Chondrocyte (in vitro differentiated cells): ENCODE measurements at places on chromosomes 1 and 21.

DNA sequence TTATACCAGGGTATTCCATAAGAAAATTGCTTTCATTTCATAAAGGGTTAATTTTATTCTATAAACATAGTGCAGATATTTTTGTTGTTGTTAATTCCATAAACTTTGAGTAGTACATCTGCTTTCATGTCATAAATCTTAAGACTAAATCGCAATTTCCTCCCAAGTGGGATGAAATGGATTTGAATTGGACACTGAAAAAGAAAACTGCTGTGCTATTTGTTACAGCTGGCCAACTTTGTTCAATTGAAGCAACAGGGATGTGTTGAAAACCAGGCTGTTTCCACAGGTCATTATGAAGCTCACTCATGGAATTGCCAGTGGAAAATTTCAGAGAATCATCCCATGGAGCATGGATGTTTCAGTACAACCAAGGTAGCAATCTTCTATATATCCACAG, 252.5 kb upstream of the RGS18 start:
- no peak for DNase-seq

- no peak for DNase-seq
Measured at GRCh38 chr1:34167389-34167788, 2.4 kb upstream of the CSMD2 start.

DNA sequence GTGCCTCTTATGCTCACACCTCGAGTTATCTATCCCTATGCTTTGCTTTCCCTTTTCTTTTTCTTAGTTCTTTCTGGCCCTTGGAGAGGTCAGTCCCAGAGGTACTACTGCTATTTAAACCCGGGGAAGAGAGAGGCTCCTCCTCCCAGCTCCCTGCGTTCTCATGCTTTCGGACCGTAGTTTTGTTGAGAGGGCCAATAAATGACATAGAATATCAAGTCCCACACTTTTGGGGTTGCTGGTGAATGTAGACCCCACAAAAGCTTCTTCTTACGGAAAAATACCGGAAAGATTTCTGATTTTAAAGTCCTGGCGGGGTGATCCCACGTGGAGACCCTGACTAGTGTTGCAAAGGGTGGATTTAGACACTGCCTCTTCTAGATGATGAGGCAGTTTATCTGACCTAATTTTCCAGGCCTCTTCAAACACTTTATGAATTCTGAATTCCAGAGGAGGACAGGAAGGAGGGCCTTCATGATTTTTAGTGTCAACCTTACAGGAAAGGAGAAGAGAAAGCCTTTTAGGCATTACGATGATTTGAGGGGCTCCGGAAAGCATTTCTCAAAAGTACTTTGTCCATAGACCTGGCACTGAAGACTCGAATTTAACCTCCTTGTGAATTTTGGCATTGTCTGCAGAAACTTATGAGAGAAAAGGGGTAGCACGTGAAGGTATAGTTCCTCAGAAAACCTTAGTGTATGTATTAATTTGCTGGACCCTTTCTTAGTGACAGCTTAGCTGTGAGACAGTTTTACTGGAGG, 694 bp downstream of the TMEM167B start:
- DNase-seq = no peak

- no peak for DNase-seq
Measured at GRCh38 chr1:50424045-50424883, 1.0 kb upstream of the DMRTA2 start.

- DNase-seq = no peak
Measured at GRCh38 chr1:11373895-11374747, 101.1 kb downstream of the UBIAD1 start.

DNA sequence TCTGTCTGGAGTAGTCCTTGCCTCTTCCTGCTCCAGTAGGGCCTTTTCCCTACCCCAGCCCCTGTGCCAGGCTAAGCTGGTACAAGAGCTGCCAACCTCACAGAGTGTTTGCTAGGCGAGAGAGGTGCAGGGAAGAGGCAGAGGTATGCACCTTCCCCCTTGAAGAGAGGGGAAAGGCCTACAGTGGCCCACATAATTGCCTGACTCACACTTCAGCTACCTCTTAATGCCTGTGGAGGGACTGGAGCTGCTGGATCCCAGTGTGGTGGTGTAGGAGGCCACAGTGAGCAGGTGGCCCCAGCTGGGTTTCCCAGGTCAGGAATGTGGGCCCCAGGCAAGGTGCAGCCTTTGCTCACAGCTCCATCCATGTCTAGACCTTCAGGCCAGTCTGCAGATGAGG, 3.3 kb upstream of the CCDC28B start:
- DNase-seq = no peak

- no peak for DNase-seq
Measured at GRCh38 chr1:54965624-54966340, 14.6 kb upstream of the TMEM61 start.

DNA sequence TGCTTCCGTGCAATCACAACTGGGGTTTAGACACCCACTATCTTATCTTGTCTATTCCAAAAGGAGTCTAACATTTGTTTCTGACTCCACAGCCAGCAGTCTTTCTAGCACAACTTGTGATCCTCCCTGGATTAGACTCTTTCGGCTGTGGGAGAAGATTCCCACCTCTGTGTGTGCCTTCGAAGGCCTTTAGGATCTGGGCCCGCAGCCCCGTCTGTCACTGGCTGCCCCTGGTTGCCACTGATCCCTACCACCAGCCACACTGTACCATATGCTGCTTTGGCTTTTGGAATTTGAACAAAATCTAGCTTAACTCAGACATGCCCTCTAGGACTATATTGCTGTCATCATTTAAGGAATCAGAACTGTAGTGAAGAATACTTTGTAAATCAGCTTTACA, 18.0 kb downstream of the NTPCR start:
- DNase-seq = no peak

DNA sequence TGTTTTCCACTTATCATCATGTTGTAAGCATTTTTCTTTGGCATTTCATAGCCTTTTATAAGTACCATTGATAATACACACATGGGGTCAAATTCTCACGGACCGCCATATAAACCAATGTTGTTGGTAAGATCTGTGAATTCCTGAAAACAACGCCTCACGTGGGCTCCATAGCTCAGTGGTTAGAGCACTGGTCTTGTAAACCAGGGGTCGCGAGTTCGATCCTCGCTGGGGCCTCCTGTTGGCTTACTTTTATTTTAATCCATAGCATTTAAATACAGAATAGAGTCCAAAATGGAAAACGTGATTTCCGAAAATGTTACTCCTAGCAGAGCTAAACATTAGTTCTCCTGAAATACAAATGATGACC, 83.1 kb downstream of the HHIPL2 start:
- DNase-seq = no peak

DNA sequence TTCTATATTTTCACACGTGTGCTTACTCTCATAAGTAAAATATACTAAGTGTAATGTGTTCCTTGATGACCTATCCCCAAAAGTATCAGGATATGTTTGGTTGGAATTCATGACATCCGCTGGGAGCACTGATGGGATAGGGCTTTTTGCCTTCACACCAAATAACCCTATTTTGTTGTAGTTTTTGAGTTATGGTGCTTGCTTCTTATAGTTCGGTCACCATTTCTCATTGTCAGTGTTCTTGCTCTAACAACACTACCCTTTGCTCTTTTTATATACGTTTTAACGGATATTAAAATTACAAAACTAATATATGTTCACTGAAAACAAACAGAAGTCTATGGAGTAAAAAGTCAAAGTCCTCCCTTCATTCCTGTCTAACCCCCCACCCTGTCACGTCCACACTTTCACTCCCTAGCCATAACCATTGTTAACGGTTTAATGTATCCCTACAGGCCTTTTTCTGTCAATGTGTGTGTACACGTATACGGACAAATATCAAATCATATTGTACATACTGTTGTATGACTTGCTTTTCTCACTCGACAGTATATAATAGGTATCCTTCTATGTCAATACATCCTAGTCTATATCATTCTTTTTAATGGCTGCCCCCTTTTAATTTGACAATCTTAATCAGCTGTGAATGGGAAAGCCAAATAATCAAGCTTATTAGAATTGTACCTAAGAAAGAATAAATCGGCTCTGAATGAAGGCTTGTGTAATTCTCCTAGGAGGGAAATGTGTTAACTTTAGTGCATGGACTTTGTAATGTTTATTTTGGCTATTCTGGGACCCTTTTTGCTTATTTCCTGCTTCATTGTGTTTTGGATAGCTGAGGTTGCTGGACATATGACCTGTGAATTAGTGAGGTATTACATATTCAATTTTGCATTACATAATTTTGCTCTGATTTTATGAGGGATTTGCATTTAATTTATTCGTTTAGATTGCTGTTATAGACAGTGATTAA, 3.5 kb upstream of the RNF220 start:
- DNase-seq = no peak

GRCh38 chr21:25974964-25975363, 195.6 kb downstream of the APP start:
- DNase-seq = no peak

- DNase-seq = no peak
Measured at GRCh38 chr1:164562061-164562460, 3.1 kb downstream of the PBX1 start.

GRCh38 chr1:29148656-29149491, 25.2 kb upstream of the TMEM200B start:
- peak; percentile 74 for DNase-seq

- no peak for DNase-seq
Measured at GRCh38 chr1:111267801-111268508, 22.7 kb upstream of the CHIA start.

- no peak for DNase-seq
Measured at GRCh38 chr21:41477641-41478318, 30.2 kb downstream of the TMPRSS2 start.

DNA sequence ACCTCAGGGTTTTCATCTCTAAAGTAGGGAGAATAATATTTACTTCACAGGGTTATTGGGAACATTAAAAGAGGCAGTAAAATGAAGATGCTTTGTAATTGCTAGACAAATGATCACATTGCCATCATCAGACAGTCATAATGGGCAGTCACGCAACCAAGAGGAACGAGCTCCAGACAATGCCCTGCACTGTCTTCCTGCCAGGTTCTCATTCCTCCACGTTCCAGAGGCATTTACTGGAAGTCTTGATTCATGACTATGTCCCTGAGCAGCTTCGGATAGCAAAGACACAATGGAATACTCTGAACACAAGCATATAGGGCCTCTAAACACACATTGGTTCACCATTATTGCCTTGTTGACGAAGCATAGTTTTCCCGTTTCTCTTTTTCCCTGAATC, 389.7 kb downstream of the NTNG1 start:
- no peak for DNase-seq

DNA sequence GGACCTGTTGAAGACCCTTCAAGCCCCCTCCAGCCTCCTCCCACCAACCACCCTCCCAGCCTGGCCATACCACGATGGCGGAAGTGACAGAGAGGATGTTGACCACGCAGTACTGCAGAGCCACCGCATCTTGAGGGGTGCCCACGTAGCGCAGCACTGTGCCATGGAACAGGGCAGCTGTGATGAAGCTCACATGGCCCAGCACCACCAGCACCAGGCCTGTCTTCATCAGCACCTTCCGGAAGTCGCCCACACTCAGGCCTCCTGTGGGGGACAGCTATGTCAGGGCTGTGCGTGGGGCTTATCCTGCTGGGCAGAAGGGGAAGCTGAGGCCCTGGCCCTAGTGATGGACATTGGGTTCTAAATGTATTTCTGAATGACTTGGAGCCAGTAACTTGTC, 3.1 kb downstream of the TMEM54 start:
- peak; percentile 65 for DNase-seq

DNA sequence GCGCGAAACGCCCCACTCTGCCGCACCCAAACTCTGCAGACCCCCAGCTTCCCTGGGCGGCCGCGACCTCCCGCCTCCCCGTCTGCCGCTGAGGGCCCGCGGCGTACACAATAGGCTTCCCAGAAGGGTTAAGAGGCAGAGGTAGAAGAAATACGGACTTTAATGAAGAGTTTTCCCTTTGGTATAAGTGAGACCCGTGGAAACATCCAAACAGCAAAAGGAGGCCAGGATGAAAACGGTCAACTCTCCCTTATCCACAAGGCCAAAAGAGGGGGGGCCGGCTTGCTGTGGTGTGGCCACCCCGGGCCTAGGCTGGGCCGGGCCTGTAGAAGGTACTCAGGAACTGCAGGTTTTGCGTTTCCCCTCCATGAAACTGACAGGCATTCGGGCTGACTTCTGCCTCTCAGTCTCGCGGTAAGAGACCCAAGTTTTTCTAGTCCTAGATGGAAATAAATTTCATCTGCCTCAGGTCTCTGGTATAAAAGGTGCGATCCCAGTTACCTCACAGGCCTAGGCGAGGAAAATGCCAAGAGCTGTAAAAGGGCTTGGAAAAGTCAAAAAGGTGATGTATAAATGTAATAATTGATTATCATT, 671 bp upstream of the PYGO2 start:
- peak; percentile 28 for DNase-seq

GRCh38 chr1:21546122-21546825, 37.1 kb downstream of the ALPL start:
- DNase-seq = no peak

GRCh38 chr1:184035719-184036516, 1.6 kb downstream of the COLGALT2 start:
- DNase-seq = no peak

DNA sequence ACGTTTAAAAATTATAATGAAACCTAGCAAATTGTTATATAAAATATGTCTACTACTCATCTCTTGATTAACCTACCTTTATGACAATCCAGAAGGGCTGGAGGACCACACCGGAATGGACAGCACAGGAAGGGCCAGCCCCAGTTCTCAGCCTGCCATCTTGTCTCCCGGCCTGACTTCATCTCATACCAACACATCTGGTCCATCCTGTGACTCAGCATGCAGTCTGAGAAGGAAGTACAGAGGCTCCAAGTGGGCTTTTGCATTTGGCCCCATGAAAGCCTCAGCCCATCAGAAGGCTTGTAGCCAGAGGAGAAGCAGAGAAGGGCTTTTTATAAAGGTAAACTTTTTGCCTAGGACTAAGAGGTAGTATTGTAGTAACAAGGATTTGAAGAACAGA, 436.6 kb downstream of the MRPL39 start:
- DNase-seq = no peak

DNA sequence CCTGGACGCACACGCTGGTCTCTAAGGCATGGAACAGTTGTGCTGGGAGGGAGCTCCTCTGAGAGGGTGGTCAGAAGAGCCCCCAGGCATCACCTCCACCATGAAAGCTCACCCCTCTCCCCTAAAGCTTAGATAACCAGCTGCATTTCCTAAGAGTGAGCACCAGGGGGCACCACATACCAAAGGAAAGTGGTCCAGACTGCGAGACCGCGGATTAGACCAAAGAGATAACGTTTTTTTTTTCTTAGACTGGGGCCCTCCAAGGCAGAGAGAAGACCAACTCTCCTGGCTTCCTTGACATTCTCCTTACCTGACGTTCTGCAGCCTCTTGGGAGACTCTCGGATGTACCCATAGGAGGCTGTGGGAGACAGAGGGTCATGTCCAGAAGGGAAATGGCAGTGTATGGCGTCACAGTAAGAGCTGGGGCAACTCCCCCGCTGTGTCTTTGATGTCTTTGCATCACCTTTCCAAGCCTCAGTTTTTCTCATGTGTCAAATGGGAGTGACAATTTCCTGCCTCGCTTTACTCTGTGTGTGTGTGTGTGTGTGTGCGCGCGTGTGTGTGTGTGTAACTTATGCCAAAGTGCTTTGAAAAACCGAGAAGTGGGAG, 12.3 kb upstream of the IFNLR1 start:
- DNase-seq = no peak

DNA sequence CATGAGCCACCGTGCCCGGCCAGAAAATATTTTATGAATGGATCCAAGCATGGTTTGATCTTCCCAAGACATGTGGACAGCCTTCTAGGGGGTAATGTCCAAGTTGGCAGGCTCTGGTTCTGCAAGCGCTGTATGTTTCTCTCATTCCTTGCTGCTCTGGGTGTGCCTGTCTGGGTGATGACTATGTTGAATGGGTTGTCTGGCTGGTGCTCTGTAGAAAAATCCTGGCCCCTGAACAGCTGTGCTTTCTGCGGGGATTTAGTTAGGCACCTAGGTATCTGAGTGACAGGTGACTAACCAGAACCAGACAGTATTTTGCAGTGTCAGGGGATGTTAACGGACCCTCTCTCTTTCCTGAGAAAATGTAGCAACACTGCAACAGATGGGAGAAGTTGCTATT, 14.1 kb downstream of the HUNK start:
- no peak for DNase-seq
